Bronchial epithelial cell (primary cell): ENCODE measurements at places on chromosomes 5 and 9. TPM values are rescaled to one million over a fixed set of nuclear protein-coding genes. Genes with fewer than 3 reads are reported as not detected.
A peak's percentile ranks its signal among the peaks of the same experiment; 100 is the strongest.

The IFNA13 gene
- total RNA-seq = not detected in 2 replicates

The SPATA9 gene
- total RNA-seq = not detected in 2 replicates

- DNase-seq = no peak
Observed at GRCh38 chr5:77437194-77437593, 54.9 kb downstream of the WDR41 start.

The C9 gene
- total RNA-seq = not detected in 2 replicates

- peak; percentile 14 for DNase-seq
Observed at GRCh38 chr9:86573886-86574285, 219.7 kb upstream of the TUT7 start.

The LHX3 gene
- not detected in 2 replicates for total RNA-seq

The ADAMTS12 gene
- 0.26 TPM in 1 of 2 replicates, not detected in the other for total RNA-seq

The SMC5 gene
- total RNA-seq = 15.2 and 16.6 TPM in 2 replicates

The PRELID2 gene
- 12.4 and 14.8 TPM in 2 replicates for total RNA-seq

DNA sequence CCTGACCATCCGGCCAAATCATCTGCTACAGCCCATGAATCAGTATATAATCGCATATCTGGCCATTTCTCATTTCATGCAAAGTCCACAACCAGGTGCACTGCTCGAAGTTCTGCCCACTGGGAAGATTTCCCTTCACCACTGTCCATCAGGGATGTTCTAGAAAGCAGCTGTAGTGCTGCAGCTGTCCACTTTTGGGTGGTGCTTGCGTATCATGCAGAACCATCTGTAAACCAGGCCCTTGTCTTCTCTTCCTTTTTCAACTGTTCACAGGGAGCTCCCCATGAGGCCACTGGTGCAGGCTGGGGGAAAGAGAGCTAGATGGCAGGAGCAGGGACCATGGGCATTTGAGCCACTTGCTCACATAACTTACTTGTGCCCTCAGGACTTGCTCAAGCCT is 7.4 kb upstream of the ADAMTS6 start:
- no peak for DNase-seq

The LCN1 gene
- total RNA-seq = not detected in 2 replicates

DNA sequence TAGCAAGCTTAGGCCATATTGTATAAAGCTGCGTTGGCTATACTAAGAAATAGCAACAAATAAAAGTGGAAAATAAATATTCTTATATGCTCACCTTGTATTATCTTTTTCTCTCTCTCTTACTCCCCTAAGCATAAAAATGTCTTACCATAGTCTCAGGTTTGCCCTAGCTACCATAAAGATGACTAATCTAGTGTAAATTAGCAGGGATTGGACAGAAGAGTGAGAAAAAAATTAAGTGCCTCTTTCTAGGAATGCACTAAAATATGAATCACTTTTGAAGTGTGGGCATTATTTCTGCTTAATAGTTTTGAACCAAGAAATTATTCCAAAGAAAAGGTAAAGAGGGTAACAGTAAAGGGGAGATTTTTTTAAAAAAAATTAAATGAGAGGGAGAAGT is 201.3 kb downstream of the HINT1 start:
- peak; percentile 83 for DNase-seq

DNA sequence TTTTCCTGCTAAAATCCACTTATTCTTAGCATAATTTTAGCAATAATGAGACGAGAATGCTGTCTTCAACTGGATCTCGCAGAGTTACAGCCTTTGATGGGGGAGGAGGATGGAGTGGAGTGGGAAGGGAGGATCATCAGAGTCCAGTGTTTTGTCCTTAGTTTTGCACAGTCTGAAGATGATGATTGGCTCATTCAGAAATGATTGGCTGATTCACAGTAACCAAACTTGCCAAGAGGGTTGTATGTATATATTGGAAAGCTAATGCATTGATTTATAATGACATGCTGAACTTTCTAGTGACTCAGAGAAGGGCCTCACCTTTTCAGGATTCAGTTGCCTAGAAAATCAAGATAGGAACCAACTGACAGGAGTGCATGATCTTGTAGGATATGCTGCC is 448.0 kb downstream of the CCDC171 start:
- DNase-seq = no peak

DNA sequence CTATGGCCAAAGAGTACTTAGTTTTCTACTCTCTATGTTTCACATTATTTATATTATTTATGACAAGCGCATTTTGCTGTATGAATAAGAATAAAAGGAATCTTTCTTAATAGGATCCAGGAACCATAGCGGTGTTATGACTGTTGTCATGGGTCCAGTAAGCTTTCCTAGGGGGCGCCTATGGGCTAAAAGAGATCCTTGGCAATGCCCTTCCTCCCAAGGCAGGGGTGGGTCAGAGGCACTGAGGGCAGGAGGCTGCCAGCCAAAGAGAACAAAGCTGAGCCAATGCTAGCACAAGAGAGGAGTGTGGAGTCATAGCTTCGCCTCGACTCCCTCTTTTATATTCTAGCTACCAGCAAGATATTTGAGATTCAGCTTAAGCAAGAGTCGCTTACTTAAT is 98.4 kb upstream of the GNAQ start:
- peak; percentile 42 for DNase-seq

DNA sequence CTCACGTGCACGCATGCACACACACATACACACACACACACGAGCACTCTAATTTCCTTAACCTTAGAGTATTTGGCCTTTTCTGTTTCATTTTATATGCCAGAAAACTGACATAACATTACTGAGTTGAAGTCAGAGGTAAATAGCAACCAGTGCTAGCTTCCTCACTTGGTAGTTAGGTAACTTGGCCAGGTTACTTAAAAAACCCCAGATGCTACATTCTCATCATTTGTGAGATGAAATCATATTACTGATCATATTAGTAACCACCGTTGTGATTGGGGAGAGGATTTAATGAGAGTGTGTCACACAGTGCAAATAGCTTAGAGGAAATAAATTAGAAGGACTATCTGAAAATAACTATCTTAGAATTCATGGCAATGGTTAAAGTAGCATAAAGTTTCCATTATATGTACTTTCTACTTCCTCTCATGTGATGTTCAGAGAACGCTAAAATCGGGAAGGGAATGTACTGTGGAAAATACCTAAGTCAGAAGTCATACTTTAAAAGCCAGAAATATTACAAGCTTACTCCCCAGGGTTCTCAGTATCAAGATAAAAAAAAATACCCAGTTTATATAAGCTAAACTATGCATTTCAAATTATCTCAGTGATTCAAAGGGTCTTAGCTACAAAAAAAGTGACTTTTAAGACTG is 120.5 kb downstream of the TUSC1 start:
- no peak for DNase-seq

DNA sequence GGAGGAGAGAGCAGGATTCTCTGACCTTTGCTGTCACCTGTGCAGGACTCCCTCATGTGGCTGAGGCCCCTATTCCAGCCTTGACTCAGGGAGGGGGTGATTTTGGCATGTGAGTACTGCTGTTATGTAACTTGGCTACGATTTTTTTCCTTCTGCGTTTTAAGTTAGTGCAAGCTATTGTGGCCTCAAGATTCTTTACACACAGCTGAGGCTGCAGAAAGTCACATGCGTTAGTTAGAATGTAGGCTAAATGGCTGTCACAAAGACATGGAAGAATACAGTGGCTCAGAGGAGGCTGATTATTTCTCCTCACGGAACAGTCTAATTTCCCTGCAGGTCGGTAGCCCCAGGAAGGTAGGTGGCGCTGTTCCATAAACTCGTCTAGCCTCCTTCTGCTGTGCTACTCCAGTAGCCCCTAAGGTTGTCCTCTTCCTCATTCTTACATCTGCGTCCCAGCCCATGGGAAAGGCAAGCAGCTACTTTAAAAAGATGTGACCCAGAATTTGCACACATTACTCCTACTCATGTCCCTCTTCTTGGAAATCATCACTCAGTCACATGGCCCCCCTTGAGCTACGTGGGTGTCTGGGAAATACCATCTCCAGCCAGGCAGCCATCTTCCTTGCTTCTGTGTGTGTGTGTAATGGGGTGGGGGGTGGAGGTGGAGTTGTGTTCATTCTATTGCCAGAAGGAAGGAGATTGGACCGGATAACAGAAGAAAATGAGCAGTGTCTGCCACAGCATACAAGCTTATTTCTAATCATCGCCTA is 486.6 kb downstream of the CCDC171 start:
- DNase-seq = no peak

The ESM1 gene
- not detected in 2 replicates for total RNA-seq

The SPINK5 gene
- 8.4 and 151 TPM in 2 replicates for total RNA-seq

GRCh38 chr9:128115187-128116103 is 12.1 kb downstream of the PTGES2 start:
- DNase-seq = no peak

The ZNF354C gene
- 3.3 and 3.9 TPM in 2 replicates for total RNA-seq

The PROB1 gene
- 0.51 and 0.53 TPM in 2 replicates for total RNA-seq

The NTRK2 gene
- not detected in 2 replicates for total RNA-seq

The AQP3 gene
- total RNA-seq = 47.7 and 363 TPM in 2 replicates

GRCh38 chr5:151153300-151153699 is 4.3 kb downstream of the ANXA6 start:
- DNase-seq = no peak

The MRPS2 gene
- 15.5 and 17.8 TPM in 2 replicates for total RNA-seq
